ENCODE measurements at places on chromosomes 1 and 21.

GRCh38 chr1:230868736-230869385 lies 540 bp upstream of the C1orf198 start:
- H3K36me3 ChIP-seq: no peaks in the 10 kb centered on the region
- H3K27ac ChIP-seq: peak overlapping the region; percentile 94
- H3K4me1 ChIP-seq: peaks cover 15% of the 10 kb centered on the region
- peak; percentile 2 for DNase-seq
- H3K27me3 ChIP-seq: peaks cover 55% of the 10 kb centered on the region

DNA sequence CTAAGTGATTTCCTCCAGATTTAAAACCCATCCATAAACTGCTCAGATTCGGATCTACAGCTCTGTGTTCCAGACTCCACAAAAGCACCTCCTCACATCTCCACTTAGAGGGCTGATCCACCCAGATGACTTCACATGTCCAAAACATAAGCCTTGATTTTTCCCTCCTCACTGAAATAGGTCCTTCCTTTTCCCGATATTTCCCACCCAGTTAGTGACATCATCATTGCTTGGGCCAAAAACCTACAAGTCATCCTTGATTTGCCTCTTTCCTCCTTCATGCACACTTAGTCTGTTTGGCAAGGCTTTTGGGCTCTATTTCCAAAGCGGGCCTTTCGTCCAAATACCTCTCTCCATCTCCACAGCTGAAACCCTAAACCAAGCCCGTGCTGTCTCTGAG lies 32.3 kb downstream of the CCDC185 start:
- H3K27ac ChIP-seq: no peak overlapping the region
- no peaks in the 10 kb centered on the region for H3K4me1 ChIP-seq
- DNase-seq: no peak
- H3K27me3 ChIP-seq: peaks cover 15% of the 10 kb centered on the region
- no peak overlapping the region for H3K4me3 ChIP-seq

- H3K27me3 ChIP-seq: no peaks in the 10 kb centered on the region
- DNase-seq: no peak
- no peak overlapping the region for H3K4me3 ChIP-seq
- peaks cover 15% of the 10 kb centered on the region for H3K4me1 ChIP-seq
- H3K36me3 ChIP-seq: peaks cover 58% of the 10 kb centered on the region
Observed at GRCh38 chr1:11158720-11159321, 30.3 kb upstream of the ANGPTL7 start.

DNA sequence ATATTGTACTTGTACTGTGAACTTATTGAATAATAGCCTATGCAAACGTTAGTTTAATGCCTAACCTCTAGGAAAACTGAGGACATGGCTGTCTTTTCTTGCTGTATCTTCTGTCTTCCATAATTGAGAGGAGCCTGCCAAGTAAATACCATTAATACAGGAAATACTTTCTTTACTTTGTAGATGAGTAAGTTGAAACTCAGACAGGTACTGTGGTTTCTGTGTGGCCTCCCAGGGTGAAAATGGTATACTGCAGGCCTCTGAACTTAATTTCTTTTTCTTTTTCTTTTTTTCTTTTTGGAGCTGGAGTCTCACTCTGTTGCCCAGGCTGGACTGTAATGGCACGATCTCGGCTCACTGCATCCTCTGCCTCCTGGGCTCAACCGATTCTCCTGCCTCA lies 208.8 kb upstream of the ADGRL4 start:
- H3K4me3 ChIP-seq: no peak overlapping the region
- H3K4me1 ChIP-seq: no peaks in the 10 kb centered on the region
- DNase-seq: no peak
- H3K36me3 ChIP-seq: no peaks in the 10 kb centered on the region
- H3K27ac ChIP-seq: no peak overlapping the region

- H3K27me3 ChIP-seq: no peaks in the 10 kb centered on the region
- no peaks in the 10 kb centered on the region for H3K36me3 ChIP-seq
- DNase-seq: no peak
- no peaks in the 10 kb centered on the region for H3K4me1 ChIP-seq
Observed at GRCh38 chr1:99728494-99729235, 37.8 kb downstream of the FRRS1 start.

- H3K27me3 ChIP-seq: no peaks in the 10 kb centered on the region
- no peak overlapping the region for H3K4me3 ChIP-seq
- no peak for DNase-seq
- H3K27ac ChIP-seq: no peak overlapping the region
Observed at GRCh38 chr1:221035662-221036153, 156.5 kb downstream of the HLX start.

GRCh38 chr1:30753660-30754123 lies 3.9 kb downstream of the LAPTM5 start:
- peak overlapping the region; percentile 100 for H3K27ac ChIP-seq
- peaks cover 67% of the 10 kb centered on the region for H3K4me1 ChIP-seq
- peaks cover 86% of the 10 kb centered on the region for H3K36me3 ChIP-seq

- no peaks in the 10 kb centered on the region for H3K27me3 ChIP-seq
- no peak overlapping the region for H3K27ac ChIP-seq
- DNase-seq: peak; percentile 13
- no peak overlapping the region for H3K4me3 ChIP-seq
- H3K36me3 ChIP-seq: no peaks in the 10 kb centered on the region
Observed at GRCh38 chr1:35726450-35727433, 8.1 kb upstream of the C1orf216 start.

- H3K27ac ChIP-seq: no peak overlapping the region
- H3K4me1 ChIP-seq: no peaks in the 10 kb centered on the region
- no peak overlapping the region for H3K4me3 ChIP-seq
Observed at GRCh38 chr1:178493301-178493741, 3.4 kb downstream of the CLEC20A start.

DNA sequence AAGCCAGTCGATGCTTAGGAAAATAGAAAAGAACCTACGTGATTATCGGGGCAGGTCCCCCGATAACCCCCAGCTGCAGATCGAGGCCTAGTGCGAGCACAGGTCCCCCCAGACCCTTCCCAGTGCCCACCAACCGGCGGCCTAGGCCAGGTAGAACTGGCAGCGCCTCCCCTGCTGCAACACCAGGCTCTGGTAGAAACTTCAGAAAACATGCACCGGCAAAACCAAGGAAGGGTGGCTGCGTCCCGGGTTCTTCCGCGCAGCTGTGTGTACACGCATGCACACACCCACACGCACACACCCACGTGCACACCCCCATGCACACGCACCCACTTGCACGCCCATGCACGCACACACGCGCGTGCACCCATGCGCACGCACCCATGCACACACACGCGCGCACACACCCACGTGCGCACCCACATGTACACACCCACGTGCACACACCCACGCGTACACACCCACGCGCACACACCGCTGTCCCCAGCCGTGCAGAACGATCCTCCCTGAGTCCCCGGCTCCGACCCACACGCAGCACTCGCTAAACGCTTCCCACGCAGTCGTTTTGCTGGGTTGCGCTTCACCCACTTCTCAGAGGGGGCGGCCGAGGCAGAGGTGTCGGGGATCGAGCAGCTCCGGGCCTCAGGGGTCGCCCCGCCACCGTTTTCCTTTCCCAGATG lies 5.2 kb downstream of the TSPEAR start:
- peak overlapping the region; percentile 9 for H3K27ac ChIP-seq
- no peak overlapping the region for H3K4me3 ChIP-seq
- no peak for DNase-seq
- H3K36me3 ChIP-seq: peaks cover 10% of the 10 kb centered on the region

DNA sequence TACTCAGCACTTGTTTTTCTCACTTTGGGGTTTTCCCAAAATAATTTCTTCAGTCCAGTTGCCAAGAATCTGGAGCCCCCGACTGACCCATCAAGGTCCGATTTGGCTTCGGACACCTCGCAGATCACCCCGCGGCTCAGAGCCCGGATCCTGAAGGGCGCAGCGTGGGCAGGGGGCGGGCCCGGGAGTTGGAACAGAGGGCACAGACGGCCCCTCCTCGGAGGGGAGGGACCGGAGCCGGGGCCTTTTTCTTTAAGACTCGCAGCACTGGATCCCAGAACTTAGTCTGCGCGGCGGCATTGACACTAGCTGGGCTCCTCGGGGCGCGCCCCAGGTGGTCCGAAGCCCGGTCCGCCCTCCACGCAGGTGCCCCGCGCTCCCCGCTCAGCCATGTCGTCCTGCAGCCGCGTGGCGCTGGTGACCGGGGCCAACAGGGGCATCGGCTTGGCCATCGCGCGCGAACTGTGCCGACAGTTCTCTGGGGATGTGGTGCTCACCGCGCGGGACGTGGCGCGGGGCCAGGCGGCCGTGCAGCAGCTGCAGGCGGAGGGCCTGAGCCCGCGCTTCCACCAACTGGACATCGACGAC lies at the start of gene CBR3:
Gene CBR3 (plus strand): TSS at position 277 of the 588 bp plus-strand sequence. CDS start 114 bp downstream, at position 391.
- H3K27me3 ChIP-seq: no peaks in the 10 kb centered on the region
- H3K4me1 ChIP-seq: peaks cover 16% of the 10 kb centered on the region
- peak; percentile 36 for DNase-seq

DNA sequence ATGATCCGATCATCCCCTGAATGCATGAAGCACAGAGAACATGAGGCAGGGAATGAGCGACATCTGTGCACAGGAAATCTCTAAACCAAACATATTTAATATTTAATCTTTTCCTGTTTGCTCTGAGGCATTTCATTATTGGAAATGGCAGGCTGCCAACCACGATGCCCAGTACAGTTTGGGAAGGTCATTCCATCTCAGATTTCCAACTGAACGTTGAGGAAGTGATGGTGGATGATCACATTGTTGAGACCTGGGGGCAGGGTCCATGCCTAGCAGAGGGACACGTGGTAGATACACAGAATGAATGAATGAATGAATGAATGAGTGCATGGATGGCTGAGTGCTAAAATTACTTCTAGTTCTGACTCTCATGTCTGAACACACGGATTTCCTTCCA lies 15.9 kb upstream of the FASLG start:
- no peak for DNase-seq
- H3K36me3 ChIP-seq: no peaks in the 10 kb centered on the region
- H3K27ac ChIP-seq: no peak overlapping the region
- H3K4me1 ChIP-seq: peaks cover 62% of the 10 kb centered on the region
- peaks cover 12% of the 10 kb centered on the region for H3K27me3 ChIP-seq

GRCh38 chr1:30492451-30492850 lies 230.9 kb downstream of the MATN1 start:
- no peaks in the 10 kb centered on the region for H3K36me3 ChIP-seq
- DNase-seq: no peak
- H3K4me1 ChIP-seq: no peaks in the 10 kb centered on the region
- H3K27me3 ChIP-seq: peaks cover 4% of the 10 kb centered on the region
- H3K27ac ChIP-seq: no peak overlapping the region

Measured in stimulated activated naive B cell treated with anti-CD40 and anti-IgM and Interleukin-4, amounts not matched to agents 10 μg/mL and 1 μg/mL and 100 μg/mL, for 72 hours (primary cell).